Activated T-helper 9 cell treated with anti-CD3 and anti-CD28 coated beads, Interleukin-2, amount 50 U/mL, for 16 hours (primary cell): ENCODE measurements at places on chromosomes 2 and 18.

DNA sequence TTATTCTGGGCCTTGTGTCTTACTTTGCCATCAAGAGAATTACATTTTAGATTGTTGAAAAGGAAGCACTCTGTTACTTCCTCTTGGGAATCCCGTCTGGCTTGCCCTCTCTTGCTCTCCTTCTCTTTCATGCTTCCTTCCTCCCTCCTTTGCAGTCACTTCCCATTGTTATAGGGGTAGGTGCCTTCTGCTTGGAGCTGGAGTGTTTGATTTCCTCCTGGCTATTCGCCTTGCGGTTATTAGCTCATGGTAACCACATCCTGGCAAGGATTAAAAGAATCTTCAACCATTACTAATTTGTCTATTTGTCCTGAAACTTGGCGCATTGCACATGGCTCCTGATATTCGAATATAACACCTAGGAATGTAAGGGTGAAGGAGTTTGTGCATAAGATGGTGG is 115.0 kb downstream of the CERS6 start:
- no peak for DNase-seq

GRCh38 chr2:70978341-70979179 is at the start of gene ANKRD53:
ANKRD53 (plus strand) TSS chr2:70978630; CDS start chr2:70978646, 16 bp downstream.
- DNase-seq: no peak

- DNase-seq: no peak
Measured at GRCh38 chr2:237790353-237790752, 8.2 kb upstream of the RBM44 start.

DNA sequence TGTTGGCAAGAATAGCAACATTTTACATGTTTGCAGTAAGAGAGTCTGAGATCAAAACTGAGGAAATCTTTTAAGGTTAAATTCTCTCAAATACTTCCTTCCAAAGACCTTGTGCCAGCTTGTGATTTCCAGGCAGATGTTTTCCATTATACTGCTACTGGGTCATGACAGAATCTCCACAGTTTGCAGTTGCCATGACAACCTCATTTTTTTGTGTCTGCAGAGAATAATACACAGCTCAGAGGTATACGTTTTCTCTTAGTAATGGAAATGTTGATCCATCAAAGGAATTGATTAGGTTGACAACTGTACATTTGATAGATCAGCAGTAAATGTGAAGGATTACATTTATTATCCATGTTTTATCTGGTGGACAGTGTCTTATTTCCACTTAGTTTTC is 29.1 kb upstream of the CSRNP3 start:
- no peak for DNase-seq

DNA sequence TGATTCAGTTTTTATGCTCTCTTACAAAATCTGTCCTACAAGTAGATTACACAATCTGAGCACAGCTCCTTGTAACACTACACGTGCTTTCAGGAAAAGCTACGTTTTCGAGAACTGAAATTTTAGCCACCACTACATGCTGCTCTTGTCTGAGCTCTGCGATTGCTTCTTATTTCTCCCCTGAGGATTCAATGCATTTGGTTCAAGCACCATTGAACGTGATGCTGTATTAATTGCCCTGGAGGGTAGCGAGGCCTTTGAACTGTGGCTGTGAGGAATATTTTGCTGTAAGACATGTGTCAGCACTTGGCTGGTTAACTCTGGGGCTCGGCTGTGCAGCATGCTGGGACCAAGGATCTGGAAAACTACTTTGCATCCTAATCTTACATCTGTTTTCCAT is 405.8 kb downstream of the EPHA4 start:
- DNase-seq: no peak

DNA sequence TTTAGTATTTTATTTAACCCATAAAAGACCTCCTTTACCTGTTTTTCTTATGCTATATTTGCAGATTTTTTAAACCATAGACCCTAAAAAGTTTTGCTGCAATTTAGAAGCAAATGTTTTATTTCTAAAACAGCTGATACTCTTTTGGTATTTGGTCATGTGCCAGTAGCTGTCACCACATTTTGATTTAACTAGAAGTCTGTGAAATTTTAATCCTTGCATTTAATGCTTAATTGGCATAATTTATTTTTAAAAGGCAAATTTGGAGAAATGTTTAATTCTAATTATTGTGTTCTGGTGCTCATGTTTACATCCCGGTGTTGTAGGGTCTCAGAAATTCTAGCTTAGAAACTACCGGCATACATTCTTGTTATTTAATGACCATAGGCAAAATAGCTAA is 111.8 kb downstream of the TTC27 start:
- DNase-seq: no peak

- no peak for DNase-seq
Measured at GRCh38 chr2:122596598-122596997, 841.1 kb downstream of the TSN start.

DNA sequence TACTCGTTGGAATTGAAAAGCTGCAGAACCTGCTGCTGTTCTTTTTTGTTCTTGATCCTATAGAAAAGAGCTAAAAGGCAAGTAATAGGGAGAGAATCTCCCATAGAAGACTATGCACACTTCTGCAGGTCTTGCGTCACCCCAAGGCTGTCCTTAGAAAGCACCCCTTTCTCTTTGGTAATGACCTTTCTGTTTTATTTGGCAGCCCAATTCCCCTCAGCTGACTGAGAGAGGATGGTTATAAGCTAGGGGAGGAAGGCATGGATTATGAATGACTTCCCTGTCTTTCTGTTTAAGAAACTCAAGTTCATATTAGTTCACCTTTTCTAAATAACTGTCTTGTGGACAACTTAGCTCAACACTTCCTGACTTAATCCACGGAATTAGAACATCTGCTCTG is 122.9 kb downstream of the TXNL1 start:
- DNase-seq: no peak

GRCh38 chr18:75839041-75839440 is 411.5 kb upstream of the SMIM21 start:
- DNase-seq: no peak

DNA sequence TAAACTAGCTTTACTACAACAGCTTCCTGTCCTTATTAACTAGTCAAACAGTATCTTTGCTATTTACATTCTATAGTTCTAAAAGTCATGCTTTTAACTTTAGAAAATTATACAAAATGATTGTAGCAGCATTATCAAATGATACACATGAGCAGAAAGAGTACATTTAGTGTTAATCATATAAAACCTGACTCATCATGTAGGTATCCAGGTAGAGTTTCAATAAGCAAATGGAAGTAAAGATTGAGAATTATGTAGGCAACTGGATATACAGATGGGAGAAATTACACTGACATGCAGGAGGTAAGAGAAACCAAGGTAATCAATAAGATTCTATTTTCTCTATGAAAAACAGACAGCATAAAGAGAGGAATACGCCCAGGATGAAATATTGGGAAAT is 33.8 kb downstream of the TRIP12 start:
- DNase-seq: no peak

- no peak for DNase-seq
Measured at GRCh38 chr2:30040147-30040546, 106.7 kb upstream of the YPEL5 start.
